ENCODE measurements at places on chromosomes 4 and X.
A peak's percentile ranks its signal among the peaks of the same experiment; 100 is the strongest.

DNA sequence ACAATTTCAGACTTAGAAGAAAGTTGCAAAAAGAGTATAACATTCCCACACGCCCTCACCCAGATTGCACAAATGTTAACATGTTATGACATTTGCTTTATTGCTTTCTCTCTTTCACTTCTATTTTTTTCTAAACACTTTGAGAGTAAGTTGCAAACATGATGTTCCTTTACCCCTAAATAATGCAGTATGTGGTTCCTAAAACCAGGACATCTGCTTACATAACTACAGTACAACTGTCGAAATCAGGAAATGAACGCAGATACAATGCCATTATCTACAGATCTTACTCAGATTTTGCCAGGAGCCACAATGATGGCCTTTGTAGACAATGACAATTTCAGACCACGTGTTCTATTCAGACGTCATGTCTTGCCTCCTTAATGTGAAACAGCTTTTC lies 22.4 kb downstream of the SH3TC1 start:
- no peak for DNase-seq

DNA sequence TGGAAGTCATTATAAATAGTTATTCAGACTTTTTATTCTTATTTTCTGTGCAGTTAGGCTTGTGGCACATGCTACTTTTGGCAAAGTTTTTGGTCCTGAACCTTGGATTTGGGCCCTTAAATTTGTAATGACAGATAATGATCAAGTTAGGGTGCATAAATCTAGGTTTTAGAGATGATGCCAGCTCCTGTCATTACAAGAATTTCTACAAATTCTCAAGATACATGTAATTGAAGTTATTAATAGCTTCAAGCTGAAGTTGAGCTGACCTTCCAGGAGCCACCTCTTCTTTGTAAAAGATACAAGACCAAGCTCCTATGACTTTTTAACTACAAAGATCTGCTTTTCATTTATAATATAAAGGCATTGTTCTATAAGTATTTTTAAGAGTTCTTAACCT lies 255.6 kb upstream of the UGT8 start:
- DNase-seq, result no peak

DNA sequence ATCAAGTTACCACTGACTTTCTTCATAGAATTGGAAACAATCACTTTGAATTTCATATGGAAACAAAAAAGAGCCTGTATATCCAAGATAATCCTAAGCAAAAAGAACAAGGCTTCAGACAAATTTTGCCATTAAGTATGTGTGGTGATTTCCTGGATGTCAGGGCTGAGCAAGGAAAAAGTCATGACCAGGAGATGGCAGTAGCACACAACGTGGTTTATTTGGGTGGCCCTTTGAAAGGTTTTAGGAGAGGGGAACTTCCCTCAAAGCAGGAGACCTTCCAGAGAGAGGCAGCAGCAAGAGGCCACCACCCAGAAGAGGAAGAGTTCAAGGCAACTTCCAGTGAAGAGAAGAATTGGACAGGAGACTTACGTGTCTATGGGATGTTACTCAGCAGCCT lies 18.1 kb upstream of the ZXDB start:
- no peak for DNase-seq

- DNase-seq, result no peak
Measured at GRCh38 chr4:4945829-4946228, 73.4 kb downstream of the CYTL1 start.

- no peak for DNase-seq
Measured at GRCh38 chrX:101385795-101386541, at the start of gene BTK. Gene BTK, minus strand, starts transcription at chrX:101386191. Its CDS starts 10,907 bp downstream, at chrX:101375284.

GRCh38 chr4:79827283-79827682 lies 245.7 kb downstream of the ANTXR2 start:
- no peak for DNase-seq

DNA sequence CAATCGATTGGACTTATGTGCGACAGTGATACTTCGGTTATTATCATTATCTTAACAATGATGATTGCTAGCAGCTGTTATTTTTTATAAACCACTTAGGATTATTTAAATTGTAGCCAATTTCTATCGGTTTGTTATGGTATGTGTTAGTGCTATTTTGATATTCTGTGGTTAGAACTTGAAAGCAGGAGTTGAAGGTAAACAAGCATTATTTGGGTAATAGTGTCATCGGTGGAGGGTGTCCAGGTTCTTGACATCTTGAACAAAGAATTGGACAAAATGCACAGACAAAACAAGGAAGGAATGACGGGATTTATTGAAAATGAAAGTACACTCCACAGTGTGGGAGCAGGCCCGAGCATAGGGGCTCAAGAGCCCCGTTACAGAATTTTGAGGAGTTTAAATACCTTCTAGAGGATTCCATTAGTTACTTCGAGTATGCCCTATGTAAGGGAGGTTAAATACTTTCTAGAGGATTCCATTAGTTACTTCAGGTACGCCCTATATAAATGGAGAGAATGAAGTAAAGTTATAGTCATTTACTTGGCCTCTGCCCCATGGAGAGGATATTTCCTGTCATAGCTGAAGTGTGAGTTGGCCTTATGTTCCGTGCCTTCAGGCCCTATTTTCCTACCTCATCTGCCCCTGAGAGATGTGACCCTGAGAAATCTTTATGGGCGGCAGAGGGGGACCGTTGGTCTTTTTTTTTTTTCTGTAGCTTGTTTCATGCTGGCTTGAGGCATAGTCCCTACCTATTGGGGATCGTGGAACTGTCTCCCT lies 13.1 kb downstream of the MOB1B start:
- no peak for DNase-seq

- no peak for DNase-seq
Measured at GRCh38 chr4:99248714-99249113, 29.7 kb upstream of the ADH6 start.

GRCh38 chr4:142372530-142373260 lies 473.4 kb downstream of the INPP4B start:
- no peak for DNase-seq

- DNase-seq, result no peak
Measured at GRCh38 chr4:142307857-142308256, 538.2 kb downstream of the INPP4B start.

GRCh38 chr4:90122355-90122748 lies 4.8 kb upstream of the CCSER1 start:
- DNase-seq, result no peak

DNA sequence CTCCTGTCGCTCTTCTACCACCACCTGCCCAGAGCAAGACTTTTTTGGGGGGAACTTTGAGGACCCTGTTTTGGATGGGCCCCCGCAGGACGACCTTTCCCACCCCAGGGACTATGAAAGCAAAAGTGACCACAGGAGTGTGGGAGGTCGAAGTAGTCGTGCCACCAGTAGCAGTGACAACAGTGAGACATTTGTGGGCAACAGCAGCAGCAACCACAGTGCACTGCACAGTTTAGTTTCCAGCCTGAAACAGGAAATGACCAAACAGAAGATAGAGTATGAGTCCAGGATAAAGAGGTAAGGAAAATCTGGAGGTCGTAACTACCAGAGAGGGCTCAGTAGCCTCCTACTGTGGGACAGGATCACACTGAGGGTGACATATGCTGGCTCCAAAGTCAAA lies 364.5 kb downstream of the MAPK10 start:
- DNase-seq, result no peak

GRCh38 chrX:132918523-132918922 lies 39.9 kb downstream of the HS6ST2 start:
- DNase-seq, result no peak

DNA sequence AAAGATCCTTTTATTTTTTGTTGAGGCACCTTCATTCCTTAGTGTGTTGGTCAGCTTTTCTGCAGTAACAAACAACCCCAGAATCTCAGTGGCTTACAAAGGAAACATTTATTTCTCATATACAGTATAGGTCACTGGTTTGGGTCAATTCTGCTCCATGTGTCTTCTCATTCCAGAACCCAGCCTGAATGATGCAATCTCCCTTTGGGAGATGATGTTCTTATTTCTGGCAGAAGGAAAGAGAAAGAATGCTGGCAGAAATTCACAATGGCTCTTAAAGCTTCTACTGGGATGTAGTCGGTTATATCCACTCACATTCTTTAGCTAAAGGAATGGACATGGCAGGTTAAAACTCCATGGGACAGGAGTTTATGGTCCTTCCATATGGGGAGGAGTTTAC lies 42.3 kb downstream of the IDS start:
- DNase-seq, result peak; percentile 18

DNA sequence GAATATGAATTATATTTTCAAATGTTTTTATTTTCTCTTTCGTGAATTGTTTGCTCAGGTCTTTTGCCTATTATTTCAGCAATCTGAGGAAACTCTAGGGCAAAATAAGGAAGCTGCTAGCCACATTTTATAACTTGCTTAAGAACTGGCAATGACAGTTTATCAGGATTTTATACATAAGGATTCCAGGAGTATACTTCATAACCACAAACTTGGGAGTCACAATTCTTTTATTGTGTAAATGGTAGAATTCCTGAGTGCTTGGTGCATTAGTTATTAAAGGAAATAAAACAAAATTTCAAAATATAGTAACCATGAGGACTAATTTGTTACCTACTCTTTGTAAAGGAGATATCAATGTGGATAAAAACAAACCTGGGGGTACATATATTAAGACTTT lies 54.4 kb downstream of the PALLD start:
- DNase-seq, result no peak

- DNase-seq, result peak; percentile 69
Measured at GRCh38 chrX:2608638-2609430, 82.3 kb upstream of the CD99 start.

- DNase-seq, result no peak
Measured at GRCh38 chr4:18069810-18070209, 48.3 kb upstream of the LCORL start.

GRCh38 chrX:10656214-10656613 lies 35.8 kb upstream of the MID1 start:
- no peak for DNase-seq
